Nucleus accumbens (tissue), 56 donors: ENCODE measurements at places on chromosomes 6 and 20.

DNA sequence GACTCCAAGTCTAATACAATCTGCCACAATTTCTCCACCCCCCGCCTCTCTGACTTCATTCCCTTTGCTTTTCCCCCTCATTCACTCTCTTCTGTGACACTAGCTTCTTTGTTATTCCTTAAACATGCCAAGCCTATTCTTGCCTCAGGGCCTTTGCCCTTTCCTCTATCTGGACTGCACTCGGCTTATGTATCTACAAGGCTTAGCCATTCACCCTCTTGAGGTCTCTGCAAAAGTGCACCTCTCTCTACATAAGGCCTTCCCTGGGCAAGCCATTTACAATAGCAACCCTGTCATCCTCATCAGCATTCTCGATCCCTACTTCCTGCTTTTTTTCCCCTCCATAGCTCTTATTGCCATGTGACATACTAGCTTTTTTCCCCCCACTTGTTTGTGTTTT is 168.9 kb downstream of the PDSS2 start:
- DNase-seq = no peak

DNA sequence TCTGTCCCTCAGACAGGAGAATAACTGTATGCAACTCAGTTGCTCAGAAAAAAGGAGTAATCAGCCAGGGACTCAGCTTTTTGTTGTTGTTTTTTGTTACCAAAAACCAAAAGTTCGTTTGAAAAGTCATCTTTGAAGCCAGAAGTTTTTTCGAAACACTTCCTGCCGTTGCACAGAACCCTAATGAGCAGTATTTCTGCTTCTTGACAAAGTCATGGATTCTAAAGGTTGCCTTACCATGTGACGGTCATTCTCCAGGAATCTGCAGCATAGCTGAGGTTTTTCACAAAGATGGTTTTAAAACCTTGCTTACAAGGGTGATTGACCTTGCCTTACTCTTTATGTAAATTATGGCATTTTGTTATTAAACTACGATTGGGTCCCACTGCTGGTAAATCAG is 1.9 kb downstream of the RAB32 start:
- no peak for DNase-seq

- no peak for DNase-seq
Observed at GRCh38 chr20:47453167-47453782, 48.4 kb upstream of the NCOA3 start.

DNA sequence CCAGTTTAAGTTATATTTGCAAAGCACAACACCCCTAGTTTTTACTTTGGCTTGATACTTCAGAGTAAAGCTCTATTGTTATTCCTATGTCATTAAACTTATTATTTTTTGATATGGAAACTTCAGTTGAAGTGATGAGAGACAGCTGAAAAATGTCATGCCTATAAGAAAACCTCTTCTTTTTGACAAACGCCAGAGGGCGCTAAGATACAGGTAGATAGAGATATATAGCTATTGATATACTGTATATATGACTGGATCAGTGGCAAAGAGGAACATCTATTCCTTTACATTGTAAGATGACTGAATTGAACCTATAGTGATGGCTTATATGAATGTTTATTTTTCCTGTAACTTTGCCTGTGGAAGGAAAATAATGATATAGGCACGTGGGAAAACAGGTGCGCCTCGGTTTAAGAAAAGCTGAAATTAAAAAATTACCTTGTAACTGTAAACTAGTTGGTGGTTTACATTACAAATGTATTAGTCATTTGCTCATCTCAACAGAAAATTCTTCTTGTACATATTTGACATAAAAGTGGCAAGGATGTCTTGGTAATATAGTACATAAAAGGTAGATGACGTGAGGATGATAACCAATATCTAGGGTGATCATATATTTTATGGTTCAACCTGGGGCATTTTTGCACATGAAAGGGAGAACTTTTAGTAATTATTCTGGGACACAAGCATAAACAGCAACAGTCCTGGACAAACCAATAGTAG is 74.1 kb downstream of the LAMA4 start:
- DNase-seq = no peak

DNA sequence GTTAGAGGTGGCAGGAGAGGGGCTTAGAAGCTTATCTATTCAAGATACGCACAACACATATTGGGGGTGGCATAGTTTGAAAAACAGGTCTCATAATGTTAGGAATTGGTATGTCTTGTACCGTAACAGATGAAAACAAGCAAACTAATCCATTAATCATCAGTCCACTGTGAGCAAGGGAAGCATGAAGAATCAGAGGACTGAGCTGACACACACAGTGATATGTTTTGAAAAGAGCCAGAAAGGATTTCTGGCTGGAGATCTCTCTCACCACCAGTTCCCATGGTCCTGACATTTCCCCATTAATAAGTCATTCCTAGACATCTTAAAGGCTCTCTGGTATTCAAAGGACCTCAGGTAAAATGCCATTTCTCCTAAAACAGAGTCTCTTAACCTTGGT is 158.8 kb upstream of the PHACTR1 start:
- no peak for DNase-seq

DNA sequence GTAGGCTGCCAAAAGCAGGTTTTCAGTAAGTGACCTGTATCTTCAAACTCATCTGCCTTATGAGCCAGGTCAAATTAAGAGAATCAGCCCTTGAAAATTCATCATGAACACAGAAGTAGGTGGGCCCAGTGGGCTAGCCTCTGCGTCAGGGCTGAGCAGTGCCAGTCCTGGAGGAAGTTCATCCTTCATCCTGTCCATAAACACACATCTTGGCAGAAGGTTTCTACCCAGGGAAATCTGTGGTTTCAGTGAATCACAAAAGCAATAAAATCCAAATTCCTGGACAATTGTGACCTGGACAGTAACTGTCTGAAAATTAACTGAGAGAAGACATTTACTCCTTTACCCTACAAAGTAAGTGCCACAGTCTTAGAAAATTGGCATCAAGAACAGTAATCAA is 72.4 kb downstream of the ATG5 start:
- DNase-seq = no peak

GRCh38 chr6:18115356-18115755 is 7.1 kb downstream of the NHLRC1 start:
- no peak for DNase-seq

DNA sequence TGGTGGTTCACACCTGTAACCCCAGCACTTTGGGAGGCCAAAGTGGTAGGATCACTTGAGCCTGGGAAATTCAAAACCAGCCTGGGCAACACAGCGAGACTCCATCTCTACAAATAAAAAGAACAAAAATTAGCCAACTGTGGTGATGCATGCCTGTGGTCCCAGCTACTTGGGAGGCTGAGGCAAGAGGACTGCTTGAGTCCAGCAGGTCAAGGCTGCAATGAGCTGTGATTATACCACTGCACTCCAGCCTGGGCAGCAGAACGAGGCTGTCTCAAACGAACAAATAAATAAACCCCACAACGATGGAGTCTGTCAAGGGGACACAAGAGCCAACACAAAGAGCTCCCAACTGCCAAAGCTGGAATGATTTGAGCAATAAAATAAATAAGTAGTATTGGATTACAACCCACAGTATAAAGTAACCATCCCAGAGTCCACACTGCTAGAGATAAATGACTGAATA is 13.5 kb downstream of the ZMYND8 start:
- no peak for DNase-seq

GRCh38 chr20:43534016-43534415 is 24.8 kb upstream of the SGK2 start:
- DNase-seq = no peak

DNA sequence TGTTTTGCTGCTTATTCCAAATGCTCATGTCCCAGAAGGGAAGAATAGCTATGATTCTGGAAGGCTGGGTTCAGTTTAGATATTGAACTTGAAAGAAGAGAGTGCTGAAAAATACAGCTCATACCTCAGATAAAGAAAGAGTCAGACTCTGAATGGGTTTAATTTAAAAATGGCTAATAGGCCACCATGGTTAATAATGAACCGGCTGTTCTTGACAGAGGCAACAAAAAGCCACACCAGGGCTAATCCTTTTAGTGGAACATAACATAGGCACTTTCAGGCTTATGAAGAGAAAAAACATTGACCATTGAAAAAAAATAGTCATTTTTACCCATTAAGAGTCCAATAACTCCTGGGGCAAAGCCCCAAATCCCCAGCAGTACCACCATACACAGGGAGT is 59.4 kb downstream of the TNFRSF21 start:
- no peak for DNase-seq

DNA sequence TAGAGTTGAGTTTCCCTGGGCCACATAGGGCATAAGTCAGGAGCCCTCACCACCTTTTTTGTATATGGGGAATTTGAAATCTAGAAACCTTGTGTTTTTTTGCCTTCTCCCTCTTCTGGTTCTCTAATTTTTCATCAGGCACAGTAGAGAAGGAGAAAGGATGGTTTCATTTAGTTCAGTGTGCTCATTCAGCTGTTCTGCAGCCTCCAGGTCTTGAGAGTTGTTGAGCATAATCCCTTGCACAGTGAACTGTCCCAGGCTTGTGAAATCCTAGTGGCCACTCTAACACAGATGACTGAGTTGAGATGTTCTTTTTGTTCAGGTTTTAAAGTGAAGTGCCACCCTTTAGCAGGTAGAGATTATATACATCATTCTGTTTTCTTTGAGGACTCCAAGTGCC is 183.5 kb downstream of the CDKAL1 start:
- DNase-seq = no peak

- no peak for DNase-seq
Observed at GRCh38 chr6:108501559-108501958, 59.2 kb upstream of the FOXO3 start.

GRCh38 chr6:108714101-108714765 is 134.0 kb upstream of the ARMC2 start:
- no peak for DNase-seq

DNA sequence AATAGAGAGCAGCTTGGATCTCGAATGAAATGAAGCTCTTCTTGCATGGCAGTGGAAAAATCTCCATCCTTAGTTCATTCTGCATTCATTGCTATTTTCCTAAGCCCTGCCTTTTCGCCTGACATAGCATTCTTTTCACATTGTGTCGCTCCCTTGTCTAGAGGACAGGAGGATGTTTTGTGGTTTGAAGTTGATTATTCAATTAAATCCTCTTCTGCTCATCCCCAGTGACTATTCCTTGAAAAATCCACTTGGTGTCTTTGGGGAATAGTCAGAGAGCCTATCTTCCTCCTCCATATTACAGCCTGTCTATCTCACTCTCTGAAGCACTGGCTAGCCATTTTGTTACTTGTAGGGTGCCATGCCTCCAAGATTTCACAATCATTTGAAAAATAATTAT is 161.2 kb downstream of the KLHL32 start:
- no peak for DNase-seq

DNA sequence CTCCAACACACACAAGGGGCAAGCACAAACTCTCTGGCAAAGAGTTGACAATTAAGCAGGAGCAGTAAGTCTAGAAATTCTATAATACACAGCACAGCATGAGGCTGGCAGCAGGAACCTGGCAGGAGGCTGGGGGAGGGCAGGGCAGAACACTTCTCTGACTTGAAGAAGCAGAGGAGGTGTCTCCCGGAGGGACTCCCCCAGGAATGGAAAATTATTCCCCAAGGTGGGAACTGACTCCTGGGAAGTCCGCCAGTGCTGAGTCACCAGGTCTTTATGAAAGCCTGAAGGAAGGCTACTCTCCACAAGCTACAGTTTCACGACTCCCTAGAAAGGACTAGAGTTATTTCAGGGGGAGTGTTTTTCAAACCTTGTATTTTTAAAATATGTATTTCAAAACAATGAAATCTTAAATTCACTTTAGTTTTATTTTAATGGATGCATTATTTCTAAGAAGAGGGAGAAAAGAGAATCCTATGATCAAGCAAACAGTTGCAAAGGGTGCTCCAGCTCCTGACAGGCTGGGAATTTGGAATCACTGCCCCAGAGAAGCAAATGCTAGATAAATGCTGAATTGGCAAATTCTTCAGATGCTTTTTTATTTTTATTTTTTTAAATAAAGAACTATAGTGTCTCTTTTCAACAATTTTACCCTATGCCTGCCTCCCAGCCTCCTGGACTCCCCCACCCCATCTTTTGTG is 192.8 kb downstream of the LY86 start:
- DNase-seq = no peak

GRCh38 chr6:91486200-91486599 is 899.3 kb upstream of the MAP3K7 start:
- no peak for DNase-seq

GRCh38 chr20:17637413-17637780 is 44.6 kb downstream of the RRBP1 start:
- DNase-seq = no peak

- DNase-seq = no peak
Observed at GRCh38 chr20:19176470-19177052, 35.9 kb upstream of the SLC24A3 start.

DNA sequence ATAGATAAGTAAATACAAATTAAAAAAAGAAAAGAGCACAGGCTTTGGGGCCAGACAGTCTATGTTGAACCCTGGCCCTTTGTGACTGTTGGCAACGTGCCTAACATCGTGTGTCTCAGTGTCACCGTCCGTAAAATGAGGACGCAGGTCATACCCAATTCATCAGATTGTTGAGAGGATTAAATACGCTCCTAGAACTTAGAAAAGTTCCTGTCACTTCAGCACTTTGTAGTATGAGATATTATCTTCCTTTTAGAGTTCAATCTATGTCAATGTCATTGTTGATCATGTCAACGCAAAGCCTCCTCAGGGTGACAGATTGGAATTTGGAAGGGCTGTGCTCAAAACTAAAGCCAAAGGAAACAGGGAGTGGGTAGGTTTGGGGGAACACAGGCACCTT is 21.7 kb downstream of the SERPINB1 start:
- DNase-seq = no peak

DNA sequence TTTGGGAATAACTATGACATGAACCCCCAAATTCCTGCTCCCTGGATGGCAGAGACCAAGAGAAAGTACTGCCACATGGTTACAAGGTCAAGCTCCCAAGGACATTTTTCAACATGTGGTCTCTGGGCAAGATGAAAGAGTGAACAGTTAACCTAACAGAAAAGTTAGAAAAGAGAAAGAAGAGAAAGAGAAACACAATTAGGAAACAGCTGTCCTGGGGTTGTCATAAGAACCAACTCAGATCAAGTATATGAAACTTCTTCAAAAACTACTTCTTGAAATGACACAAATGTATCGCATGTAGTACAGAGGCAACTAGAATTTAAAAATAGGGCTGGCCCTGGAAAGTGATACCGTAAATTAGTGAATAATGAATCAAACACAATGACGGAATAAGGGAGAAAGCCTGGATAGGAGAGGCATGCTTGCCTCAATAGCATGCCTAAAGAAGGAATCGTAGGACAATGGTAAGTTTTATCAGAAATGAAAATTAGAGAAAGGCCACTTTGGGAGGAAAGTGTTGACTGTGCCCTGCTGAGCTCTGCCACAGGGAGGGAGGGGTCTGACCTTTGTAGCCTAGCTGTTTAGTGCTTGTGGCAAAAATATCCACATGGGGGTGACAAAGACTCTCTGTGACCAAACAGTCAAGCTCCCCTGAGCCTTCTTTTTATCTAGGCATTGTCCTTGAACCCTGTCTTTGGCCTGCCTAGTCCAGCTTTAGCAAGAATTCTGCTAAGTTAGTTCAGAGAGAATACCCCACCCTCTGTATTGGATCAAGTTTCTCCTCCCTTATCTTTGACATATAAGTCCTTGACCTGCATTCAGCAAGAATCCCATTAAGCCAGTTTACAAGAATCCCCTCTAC is 4.3 kb upstream of the DCBLD1 start:
- DNase-seq = peak; percentile 29
